Stimulated activated CD4-positive, alpha-beta T cell treated with anti-CD3 and anti-CD28 coated beads, Interleukin-2, amount 100 ng/mL, for 24 hours (primary cell): ENCODE measurements at places on chromosomes 3 and 15.

DNA sequence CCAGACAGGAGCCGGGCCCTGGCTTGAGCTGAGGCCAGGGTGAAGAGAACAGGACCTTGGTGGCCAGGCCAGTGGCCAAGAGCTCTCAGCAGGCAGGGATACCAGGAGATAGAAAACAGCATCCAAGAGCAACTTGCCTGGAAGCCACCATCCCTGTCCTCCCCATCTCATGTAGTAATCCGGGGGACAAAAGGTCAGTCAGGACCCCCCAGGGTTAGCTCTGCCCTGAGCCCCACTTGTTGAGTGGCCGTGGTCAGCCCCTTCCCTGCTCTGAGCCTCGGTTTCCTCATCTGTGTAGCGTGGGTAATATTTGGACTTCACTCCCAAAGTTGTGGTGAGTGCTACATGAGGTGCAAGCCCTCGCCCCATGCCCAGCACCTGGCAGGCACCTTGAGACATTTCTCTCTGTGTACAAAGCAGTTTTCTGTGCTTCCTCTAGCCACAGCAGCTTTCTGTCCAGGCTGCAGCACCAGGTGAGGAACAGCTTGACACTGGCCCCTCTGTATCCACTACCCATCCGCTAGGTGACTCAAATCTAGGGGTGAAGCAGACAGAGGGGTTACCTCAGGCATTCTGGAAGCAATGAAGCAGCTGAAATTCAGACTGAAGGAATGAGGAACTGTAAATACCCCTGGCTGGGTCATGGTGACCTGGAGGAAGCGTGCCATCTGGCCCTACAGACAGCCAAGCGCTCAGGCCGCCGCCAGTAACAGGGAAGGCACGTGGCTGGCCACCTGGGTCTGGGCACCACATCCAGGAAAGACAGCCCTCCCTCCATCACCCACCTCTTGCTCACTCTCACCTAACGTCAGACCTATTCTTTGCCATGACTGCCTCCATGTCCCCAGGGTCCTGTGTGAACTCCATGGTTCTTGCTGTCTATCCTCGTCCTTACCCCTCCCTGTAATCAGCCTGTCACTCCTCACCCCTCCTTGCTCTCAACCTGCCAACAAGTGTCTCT lies 6.7 kb downstream of the CISH start:
- DNase-seq, result no peak

GRCh38 chr15:89746386-89746780 lies 4.7 kb downstream of the MESP1 start:
- DNase-seq, result no peak

GRCh38 chr3:38332201-38332600 lies 14.4 kb upstream of the XYLB start:
- no peak for DNase-seq

GRCh38 chr3:194300382-194300758 lies 50.8 kb downstream of the CPN2 start:
- DNase-seq, result no peak

- no peak for DNase-seq
Measured at GRCh38 chr3:182349051-182349450, 444.3 kb upstream of the ATP11B start.

GRCh38 chr3:25094932-25095685 lies 333.0 kb upstream of the RARB start:
- DNase-seq, result no peak

DNA sequence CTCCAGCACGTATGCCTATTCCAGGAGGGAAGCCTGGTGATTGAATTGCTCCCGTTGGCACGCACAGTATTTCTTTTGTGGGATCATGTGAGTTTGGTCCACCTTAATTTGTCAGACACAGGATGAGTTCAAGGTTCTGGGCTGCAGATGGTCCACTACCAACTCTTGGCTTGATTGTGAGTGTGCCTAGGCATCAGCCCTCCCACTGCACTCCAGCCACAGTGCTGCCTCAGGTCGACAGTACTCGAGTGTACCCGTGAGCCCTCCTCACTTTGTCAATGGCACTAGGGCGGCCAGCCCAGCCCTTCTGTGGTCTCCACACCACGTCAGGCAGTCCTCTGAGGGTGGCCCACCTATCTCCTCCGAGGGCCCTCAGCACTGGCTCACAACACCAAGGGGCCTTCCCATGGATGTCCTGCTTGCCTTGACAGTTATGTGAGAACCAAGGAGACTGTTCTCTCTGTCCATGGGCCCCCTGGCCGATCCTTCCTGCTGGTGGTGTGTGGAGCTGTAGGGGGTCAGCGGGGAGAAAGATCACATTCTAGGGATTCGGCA lies 30.2 kb downstream of the CHRD start:
- DNase-seq, result no peak

DNA sequence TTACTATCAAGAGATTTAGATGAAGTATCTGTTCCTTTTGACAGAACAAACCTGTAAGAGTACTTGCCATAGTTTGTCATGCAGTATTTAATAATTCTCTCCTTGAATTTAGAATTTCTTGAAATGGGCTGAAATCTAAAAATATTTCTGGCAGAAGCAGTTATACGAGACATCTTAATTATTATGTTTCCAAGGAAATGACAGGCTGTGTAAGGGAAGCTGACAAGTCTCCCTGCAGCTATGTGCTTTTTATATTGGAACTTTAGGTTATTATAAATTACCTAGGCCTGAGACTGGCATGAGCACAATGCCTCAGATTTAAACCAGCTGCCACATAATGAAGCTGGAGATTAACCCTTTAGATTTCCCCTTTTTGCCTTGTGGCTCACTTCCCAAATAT lies 365.0 kb upstream of the EPHA6 start:
- no peak for DNase-seq
